Stimulated activated CD4-positive, alpha-beta T cell treated with anti-CD3 and anti-CD28 coated beads, Interleukin-1b, Interleukin-23, amount 100 ng/mL, for 1 hour (primary cell): ENCODE measurements at places on chromosomes 5 and 9.

- DNase-seq: no peak
These were observed 49.7 kb downstream of the MYO10 start for GRCh38 chr5:16886366-16886736.

DNA sequence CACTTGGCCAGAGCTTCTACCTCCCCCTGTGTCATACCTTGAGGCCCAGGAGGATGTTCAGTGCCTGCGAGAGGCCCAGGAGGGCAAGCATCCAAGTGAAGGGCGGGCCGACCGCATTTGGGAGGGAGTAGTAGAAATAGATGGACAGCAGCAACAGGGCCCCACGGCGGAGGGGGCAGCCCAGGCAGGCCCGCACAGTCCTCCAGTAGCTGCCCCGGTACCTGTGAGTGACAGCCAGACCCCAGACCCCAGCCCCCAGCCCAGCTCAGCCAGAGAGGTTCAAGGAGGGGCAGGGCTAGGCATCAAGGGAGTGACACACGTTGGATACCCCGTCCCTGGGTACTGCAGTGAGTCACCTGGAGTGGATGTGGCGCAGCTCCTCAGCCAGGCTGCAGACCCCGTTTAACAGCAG, 1.4 kb downstream of the STING1 start:
- no peak for DNase-seq

DNA sequence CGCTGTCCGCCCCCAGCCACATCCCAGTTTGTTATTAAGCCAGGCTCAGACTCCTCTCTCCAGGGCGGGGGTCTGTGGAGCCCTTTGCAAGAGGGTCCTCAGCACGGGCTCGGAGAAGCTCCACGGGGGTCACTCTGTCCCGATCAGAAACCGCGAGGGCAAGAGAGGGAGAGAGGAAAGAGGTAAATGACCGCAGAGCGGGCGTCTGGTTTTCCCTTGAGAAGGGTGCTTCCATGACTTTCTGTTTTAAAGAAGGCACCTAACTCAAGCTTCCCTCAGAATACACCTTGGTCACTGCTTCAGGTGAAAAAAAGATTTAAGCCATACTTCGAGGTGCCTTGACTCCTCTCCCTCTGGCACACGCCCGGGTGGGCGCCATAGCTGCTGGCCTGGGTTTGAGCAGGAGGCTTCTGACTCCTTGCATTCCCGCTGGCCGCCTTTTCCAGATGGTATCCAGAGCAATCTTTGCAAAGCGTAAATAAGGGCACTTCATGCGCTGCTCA, 5.8 kb upstream of the TERT start:
- no peak for DNase-seq

DNA sequence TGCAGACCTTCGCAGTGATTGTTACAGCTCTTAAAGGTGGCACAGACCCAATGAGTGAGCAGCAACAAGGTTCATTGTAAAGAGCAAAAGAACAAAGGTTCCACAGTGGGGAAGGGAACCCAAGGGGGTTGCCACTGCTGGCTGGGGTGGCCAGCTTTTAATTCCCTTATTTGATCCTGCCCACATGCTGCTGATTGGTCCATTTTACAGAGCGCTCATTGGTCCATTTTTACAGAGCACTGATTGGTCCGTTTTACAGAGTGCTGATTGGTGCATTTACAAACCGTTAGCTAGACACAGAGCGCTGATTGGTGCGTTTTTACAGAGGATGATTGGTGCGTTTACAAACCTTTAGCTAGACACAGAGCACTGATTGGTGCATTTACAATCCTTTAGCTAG, 360.6 kb upstream of the DAB2 start:
- no peak for DNase-seq

DNA sequence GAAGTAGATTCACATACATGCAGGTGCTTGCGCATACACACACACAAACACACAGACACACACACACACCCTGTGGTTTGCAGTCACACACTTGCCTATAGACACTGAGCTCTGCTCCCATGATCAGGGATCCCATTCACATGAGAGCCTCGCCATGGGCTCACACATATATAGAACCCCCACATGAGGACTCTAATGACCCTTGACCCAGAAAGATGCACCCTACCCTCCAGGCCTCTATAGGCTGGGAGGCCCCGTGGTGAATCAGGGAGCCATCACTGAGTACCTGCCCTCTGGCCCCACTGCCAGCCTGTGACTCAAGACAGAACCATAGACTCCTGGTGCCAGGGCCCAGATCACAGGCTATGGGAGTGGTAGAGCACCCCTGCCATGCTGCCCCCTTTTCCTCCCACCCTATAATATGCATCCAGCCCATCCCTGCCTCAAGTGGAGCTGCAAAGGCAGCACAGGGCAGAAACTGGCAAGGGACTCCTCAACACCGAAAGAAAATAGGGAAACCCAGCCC, 3.3 kb upstream of the AQP3 start:
- DNase-seq: no peak

GRCh38 chr9:95142315-95142714, 175.2 kb downstream of the FANCC start:
- no peak for DNase-seq

DNA sequence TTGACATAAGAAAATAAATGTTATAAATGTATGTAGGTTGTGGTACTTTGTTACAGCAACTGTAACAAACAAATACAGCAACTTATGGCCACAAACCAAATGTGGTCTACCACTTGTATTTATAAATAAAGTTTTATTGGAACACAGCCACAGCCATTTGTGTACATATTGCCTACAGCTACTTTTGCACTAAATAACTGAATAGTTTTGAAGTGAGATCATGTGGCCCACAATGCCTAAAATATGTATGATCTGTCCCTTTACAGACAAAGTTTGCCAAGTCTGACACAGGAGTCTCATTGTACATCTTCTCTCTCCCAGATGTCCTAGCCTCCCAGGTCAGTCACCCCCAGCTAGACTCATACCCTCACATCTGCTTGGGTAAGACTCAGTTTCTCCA, 283.6 kb upstream of the PRDM9 start:
- DNase-seq: no peak

DNA sequence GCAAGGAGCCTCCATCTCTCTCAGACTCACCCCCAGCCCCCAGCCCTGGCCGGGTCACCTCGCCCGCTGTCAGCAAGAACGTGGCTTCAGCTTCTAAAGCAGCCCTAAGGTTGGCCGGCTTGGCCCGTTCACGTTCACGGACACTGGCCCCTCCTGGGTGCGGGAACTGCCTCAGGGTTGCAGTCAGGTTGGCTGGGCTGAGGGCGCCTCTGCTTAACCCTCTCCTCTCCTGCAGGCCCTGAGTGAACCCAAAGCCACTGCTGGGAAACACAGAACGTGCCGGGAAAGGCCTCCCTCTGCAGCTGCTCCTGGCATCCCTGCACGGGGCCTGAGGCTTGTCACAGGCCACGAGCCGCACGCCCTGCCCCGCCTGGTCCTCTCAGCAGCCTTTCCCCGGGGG, 40.1 kb upstream of the UBAC1 start:
- no peak for DNase-seq

GRCh38 chr5:178940569-178941360, at the start of gene ZNF454:
Gene ZNF454 (plus strand): TSS chr5:178941198. CDS start chr5:178942792, 1,594 bp downstream.
- no peak for DNase-seq

DNA sequence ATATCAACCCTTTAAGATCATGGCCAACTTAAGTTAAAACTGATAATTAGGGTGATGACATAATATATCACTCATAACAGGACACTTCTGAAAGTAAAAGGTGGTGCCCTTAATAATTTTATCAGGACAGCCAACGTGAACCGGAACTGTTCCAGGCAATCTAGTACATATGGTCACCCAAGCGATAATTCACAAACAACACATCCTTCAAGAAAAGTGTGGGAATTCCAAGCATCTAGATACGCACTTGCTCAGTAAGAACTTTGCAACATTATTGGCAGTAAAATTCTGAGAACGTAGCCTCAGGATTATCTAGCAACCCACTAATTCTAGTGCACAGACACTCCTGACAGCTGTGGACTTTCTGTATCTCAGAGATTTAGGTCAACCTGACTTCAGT, 85.7 kb downstream of the ALDH7A1 start:
- DNase-seq: no peak

- DNase-seq: no peak
These were observed 796 bp downstream of the LNPEP start for GRCh38 chr5:96936431-96937320.

GRCh38 chr5:165015126-165015525, 1509.7 kb downstream of the MAT2B start:
- DNase-seq: no peak

DNA sequence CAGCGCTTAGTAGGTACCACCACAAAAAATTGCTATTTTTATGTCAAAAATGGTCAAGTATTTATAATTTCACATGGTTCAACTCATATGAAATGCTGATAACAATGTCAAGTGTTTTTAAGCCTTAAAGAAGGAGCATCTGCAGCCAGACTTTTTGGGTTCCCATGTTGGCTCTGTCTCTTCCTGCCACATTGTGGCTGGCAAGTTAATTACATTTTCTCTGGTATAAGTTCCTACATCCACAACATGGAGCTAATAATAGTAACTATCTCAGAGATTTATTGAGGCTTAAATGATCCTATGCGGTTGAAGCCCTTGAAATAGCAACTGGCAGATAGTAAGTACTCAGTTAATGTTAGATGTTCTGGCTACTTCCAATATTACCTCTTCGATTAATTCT, 5.4 kb downstream of the ATP10B start:
- DNase-seq: no peak

DNA sequence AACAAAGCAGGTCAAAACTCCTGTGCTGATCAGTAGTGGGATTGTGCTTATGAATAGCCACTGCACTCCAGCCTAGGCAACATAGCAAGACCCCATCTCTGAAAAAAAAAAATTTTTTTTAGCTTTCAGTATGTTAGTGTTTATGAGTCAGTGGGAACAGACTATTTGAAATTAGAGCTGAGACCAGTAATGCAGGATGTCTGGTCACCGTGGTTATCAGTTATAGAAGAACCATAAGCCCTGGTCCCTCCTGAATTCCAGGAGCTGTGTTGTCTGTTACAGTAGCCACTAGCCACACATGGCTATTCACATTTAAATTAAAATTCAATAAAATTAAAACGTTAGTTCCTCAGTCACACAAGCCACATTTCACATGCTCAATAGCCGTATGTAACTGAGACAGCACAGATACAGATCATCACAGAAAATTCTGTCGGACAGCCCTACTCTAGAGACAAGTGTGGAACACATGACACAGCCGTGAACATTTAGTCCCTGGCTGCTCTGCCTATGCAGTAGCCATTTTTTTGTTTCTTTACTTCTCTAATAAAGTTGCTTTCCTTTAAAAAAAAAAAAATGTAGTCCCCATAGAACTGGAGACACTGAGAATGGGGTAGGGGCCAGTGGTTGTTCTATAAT, 96.1 kb upstream of the SAP30L start:
- no peak for DNase-seq

GRCh38 chr5:137071526-137071925, 427.6 kb downstream of the SPOCK1 start:
- DNase-seq: no peak

- DNase-seq: no peak
These were observed 152.9 kb downstream of the NIPBL start for GRCh38 chr5:37029436-37029835.

GRCh38 chr5:116746668-116747067, 172.0 kb upstream of the SEMA6A start:
- DNase-seq: no peak

- no peak for DNase-seq
These were observed 95.4 kb downstream of the CAVIN4 start for GRCh38 chr9:100673249-100673648.

DNA sequence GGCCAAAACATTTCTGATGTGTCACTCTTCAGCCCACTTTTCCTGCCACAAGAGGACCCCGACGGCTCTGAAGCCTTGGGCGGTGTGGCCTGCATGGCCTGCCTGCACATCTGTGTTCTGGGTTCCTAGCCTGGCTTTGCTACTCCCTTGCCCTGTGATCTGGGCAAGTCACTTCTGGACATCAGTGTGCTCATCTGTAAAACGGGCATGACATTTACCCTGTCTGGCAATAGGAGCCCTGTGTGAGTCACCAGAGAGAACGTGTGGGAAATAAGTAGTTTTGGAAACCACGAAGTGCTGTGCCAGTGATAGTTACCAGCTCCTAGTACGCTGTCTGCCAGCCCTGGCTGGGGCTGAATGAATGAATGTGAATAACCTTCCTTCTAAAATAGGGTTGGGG, 90.8 kb downstream of the MACROH2A1 start:
- no peak for DNase-seq

GRCh38 chr5:150300496-150301169, 2.1 kb downstream of the ARSI start:
- DNase-seq: no peak

DNA sequence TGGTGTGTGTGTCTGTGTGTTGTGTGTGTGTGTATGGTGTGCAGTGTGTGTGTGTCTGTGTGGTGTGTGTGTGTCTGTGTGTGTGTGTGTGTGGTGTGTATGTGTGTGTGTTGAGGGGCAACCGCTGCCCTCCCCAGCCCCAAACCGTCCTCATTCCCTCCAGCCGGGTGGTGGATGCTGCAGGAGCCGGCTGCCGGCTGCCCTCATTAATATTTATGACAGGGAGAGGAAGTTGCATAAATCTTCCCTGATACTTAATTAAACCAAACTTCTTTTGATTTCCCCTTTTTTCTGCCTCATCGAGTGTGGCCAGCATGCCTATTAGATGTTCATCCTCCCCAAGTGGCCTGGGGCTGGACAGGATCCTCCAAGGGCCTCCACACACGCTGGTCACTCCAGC, 121.4 kb upstream of the MVB12B start:
- DNase-seq: no peak

- no peak for DNase-seq
These were observed 27.0 kb downstream of the CNOT8 start for GRCh38 chr5:154885439-154885838.

DNA sequence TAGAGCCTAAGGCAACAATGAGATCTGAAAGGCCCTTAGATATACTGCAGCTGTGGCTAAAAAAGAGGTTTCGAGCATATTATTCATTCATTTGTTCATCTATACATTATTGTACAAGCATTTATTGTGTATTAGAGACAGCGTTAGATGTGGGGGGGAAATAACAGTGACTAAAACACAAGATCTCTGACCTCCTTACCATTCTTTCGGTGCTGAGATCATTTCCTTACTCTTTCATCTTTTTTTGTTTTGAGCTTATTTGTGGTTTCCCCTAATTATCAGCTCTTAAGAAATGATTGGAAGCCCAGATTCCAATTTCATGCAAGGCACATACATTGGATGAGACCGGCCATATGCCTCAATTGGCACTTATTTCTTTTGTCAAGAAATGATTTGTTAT, 113.2 kb downstream of the SEC61B start:
- DNase-seq: no peak

DNA sequence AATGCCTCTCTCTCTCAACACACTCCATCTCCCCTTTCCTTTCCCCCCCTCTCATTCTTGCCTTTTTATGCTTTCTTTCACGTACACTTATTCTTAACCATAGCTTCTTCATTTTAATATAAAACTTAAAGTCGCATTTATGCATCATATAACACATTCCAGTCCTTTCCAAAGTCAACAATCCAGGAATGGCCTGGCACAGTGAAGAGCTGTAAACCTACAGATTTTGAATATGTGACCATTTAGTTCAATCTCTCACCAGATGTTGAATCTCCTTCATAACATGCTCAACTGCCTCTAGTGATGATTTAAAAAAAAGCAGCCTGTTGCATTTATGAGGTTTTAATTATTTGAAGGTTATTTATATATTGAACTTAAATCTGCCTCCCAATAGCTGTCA, 186.2 kb upstream of the GRAMD2B start:
- DNase-seq: no peak
